Panc1 (cell line): ENCODE measurements at places on chromosomes 11 and 22.

GRCh38 chr11:45252877-45253276 is 33.3 kb downstream of the SYT13 start:
- DNase-seq: no peak

DNA sequence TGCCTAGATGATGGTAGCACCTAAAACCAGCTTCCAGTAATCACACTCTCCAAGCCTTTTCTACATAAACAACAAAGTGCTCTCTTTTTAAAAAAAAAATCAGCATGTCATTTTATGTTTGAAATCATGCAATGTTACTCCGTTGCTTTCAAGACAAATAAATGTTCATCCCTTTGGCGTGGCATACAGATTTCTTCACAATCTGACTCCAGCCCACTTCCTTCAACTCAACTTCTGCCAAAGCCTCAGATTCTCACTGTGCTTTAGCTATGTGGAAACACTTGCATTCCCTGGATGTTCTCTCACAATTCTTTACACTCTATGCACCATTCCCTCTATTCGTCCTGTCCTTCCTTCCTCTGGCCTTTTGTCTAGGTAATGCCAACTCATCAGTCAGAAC is 206.3 kb upstream of the BLID start:
- DNase-seq: no peak

DNA sequence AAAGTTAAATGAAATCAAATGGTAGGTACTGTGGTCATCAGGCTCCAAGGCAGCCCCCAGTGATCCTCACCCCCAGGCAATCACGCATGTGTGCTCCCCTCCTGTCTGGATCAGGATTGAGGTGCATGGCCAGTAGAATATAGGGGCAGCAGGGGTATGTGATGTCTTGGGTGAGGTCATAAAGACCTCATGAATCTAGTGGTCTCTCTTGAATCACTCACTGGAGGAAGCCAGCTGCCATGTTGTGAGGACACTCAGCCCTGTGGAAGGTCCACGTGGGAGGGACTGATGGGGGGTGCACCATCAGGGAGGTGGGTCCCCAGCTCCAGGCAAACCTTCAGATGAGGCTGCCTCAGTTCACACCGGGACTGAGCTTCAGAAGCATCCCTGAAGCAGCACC is 6.8 kb upstream of the IL17REL start:
- DNase-seq: no peak

GRCh38 chr22:48905206-48905975 is 922.3 kb downstream of the BRD1 start:
- DNase-seq: no peak

GRCh38 chr22:46665751-46666280 is 45.6 kb downstream of the GRAMD4 start:
- no peak for DNase-seq

DNA sequence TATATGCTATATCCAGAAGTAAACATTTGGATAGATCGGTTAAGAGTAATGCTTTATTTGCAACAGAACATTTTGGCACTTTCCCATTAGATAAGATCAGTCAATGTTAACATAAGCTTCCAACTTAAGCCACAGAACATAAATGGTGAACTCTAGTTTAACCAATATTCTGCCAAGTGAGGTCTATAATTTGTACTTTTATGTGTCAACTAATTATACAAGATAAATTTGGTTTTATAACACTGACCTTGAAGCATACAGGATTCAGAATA is 23.5 kb upstream of the BLID start:
- DNase-seq: no peak

GRCh38 chr11:27501100-27501499 is 5.5 kb downstream of the LIN7C start:
- no peak for DNase-seq

GRCh38 chr22:30347255-30347892 is 9.3 kb downstream of the SF3A1 start:
- DNase-seq: no peak

DNA sequence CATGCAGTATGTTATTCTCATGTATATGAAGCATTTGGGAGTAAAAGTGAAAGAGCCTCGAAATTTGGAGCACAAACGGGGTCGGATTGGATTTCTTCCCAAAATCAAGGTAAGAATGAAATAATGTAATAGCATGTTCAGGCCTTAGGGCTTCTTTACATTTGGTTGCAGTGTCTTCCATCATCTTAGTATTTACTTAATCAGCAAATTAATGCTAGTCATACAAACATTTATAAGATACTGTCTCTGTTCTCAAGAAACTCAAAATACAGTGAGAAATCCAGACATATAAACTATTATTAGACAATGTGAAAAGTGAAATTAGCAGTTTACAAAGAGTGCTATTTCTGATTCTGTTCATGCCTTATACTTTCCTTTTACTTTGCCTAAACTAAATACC is 63.3 kb upstream of the GRIK4 start:
- no peak for DNase-seq

DNA sequence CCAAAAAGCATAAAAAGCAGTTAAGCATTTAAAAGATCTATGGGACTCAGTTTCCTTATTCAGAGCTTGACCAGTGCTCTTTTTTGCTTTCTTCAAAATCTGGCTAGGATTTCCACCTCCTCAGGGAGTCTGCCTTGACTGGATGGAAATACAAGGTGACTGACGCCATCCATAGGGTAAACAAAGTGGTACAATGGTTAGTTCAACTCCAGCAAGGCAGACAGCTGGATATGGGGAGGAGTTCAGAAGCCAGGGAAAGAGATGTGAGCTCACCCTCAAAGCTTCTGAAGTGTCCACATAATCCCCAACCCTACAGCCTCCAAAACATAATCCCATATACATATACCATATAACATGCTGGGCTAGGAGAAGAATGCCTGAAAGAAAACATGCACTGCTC is 52.0 kb downstream of the KIRREL3 start:
- no peak for DNase-seq

GRCh38 chr22:46958191-46958590 is 195.7 kb downstream of the TBC1D22A start:
- DNase-seq: no peak

DNA sequence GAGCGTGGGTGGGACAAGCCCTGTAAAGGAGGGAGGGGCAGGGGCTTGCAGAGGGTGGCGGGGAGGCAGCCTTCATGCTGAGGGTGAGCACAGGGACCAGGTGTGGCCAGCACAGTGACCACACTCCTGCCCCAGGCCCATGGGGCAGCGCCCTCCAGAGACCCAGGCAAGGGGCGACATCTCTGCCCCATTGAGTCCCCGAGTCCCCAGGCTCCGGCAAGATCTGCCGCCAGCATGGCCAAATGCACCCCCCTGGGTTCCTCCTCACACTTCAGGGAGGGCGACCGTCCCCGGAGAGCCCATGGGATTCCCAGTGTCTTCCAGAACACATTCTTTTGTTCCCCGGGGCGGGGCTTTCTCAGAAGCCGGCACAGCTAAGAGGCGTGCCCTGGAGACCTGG is 362.5 kb downstream of the TBC1D22A start:
- no peak for DNase-seq

- no peak for DNase-seq
These were observed 14.3 kb upstream of the SREBF2 start for GRCh38 chr22:41818596-41818995.
